Activated CD8-positive, alpha-beta T cell treated with anti-CD3 and anti-CD28 coated beads, Interleukin-2, amount 10 ng/mL, durations not matched to agents 7 days and 5 days (primary cell): ENCODE measurements at places on chromosomes 5 and 9.

DNA sequence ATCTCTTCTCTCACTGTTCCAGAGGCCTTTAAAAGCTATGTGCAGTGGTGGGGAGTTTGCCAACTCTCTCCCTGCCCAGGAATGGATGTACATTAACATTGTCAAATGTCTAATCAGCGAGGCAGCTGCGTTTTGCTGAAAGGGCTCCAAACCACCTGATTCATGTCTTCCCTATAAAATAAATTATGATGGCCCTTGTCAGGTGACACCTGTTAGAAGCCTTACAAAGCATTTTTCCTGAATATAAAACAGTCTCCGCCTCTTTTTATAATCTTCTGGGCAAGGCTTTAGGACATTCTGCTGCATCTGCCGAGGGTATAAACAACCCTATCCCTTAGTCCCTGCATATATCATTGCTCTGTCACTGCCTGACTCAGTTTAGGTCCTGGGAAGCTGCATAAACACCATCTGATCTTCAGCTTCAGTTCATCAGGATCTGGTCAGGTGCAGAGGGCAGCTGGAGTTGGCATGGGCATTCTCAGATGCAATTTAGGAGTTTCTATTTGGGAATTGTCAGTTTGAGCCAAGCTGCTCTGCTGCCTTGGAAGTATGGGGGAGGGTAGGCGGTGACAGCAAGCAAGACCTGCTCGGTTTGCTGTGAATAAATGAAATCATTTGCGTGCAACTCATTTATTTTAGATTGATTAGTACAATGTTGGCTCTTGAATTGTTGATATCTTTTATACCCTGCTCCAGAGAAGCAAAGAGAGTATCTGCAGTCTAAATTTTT is 103.5 kb downstream of the ACER2 start:
- peaks cover 16% of the 10 kb centered on the region for H3K4me1 ChIP-seq
- H3K27me3 ChIP-seq: peaks cover 12% of the 10 kb centered on the region
- H3K36me3 ChIP-seq: no peaks in the 10 kb centered on the region

GRCh38 chr5:44389090-44389822 is at the start of gene FGF10:
Gene FGF10, minus strand, starts transcription at chr5:44389420. Its CDS starts 738 bp downstream, at chr5:44388682.
- DNase-seq: no peak
- no peak within 1 kb of the TSS for H3K4me3 ChIP-seq
- no peak within 1 kb of the TSS for H3K27ac ChIP-seq
- peaks cover 41% of the 10 kb centered on the region for H3K27me3 ChIP-seq

GRCh38 chr9:99601571-99602111 is 220.0 kb upstream of the NR4A3 start:
- H3K36me3 ChIP-seq: no peaks in the 10 kb centered on the region
- H3K4me3 ChIP-seq: no peak overlapping the region
- H3K27ac ChIP-seq: no peak overlapping the region
- DNase-seq: no peak
- H3K27me3 ChIP-seq: peaks cover 6% of the 10 kb centered on the region

DNA sequence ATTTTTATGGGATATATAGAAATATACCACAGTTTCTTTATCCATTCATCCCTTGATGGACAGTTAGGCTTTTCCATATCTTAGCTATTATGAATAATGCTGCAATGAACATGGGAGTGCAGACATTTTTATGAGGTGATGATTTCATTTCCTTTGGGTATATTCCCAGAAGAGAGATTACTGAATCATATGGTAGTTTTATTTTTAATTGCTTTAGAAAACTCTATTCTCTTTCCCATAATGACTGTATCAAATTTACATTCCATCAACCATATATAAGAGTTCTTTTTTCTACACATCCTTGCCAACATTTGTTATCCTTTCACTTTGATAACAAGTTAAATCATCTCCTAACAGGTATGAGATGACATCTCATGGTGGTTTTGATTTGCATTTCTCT is 821.6 kb downstream of the TLE1 start:
- H3K27me3 ChIP-seq: no peaks in the 10 kb centered on the region
- H3K36me3 ChIP-seq: no peaks in the 10 kb centered on the region
- no peak for DNase-seq
- no peaks in the 10 kb centered on the region for H3K4me1 ChIP-seq
